ENCODE measurements at places on chromosomes 1 and 21. TPM values are rescaled to one million over a fixed set of nuclear protein-coding genes. Genes with fewer than 3 reads are reported as not detected.

MYBPH gene
- not detected for total RNA-seq

GRCh38 chr1:241167121-241167630, 189.8 kb downstream of the RGS7 start:
- no peaks in the 10 kb centered on the region for H3K36me3 ChIP-seq
- H3K4me3 ChIP-seq: no peak overlapping the region
- DNase-seq: no peak
- no peaks in the 10 kb centered on the region for H3K4me1 ChIP-seq
- no peaks in the 10 kb centered on the region for H3K27me3 ChIP-seq

S100A7A gene
- not detected for total RNA-seq

GLIS1 gene
- 0.16 TPM for total RNA-seq

DNA sequence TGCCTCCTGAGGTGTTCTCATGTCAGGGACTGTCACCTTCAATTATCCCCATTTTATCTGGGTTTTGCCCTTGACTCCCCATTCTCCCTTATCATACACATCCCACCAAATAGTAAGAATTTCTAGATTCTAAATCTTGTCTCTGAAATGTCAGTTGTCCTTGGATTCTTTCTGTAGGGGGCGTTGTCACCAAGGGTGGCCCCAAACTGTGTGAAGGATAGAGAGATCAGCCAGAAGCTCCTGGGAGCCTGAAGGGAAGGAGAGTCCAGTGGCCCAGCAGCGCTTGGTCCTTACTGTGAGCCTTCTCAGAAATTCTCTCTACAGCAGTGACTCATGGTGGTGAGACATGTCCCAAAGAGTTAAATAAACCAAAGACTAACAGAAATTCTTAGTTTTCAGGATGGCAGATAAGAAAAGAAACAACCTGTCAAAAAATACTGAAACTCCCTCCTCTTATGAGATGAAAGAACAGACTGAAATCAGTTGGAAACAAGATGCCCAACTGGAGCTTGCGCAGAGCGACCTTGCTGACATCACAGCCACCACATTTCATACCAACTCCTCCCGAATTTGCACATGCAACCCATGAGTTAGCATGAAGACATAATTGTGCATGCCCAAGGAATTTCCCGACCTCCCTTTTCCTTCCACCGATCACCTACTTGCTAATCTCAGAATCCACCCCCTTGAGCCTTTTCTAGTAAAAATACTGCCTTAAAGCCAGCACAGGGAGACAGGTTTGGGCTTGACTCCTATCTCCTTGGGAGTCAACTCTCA, 109.8 kb downstream of the ELAVL4 start:
- H3K36me3 ChIP-seq: no peaks in the 10 kb centered on the region
- no peak overlapping the region for H3K27ac ChIP-seq
- no peaks in the 10 kb centered on the region for H3K4me1 ChIP-seq
- peaks cover 6% of the 10 kb centered on the region for H3K27me3 ChIP-seq

DNA sequence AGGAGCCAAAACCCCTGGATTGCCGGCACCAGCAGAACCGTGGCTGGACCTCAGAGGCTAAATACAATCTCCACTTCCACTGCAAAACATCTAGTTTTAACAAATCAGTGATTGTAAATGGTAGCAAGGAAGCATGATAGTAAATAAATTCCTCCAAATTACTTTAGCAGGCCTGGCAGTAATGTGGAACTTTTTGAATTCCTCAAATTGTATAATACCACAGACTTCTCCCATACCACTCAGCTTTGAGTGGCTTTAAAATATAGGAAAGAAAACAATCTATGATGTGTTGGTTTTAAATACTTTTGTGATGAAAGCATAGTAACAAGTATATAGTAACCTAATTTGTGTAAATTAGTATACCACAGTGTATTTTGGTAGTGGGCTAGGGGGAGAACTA, 34.1 kb downstream of the NIBAN1 start:
- DNase-seq: no peak
- H3K27me3 ChIP-seq: no peaks in the 10 kb centered on the region
- peaks cover 76% of the 10 kb centered on the region for H3K4me1 ChIP-seq

SPRR2A gene
- not detected for total RNA-seq

UBASH3A gene
- not detected for total RNA-seq

- no peak for DNase-seq
- H3K27ac ChIP-seq: no peak overlapping the region
- peaks cover 87% of the 10 kb centered on the region for H3K27me3 ChIP-seq
- no peaks in the 10 kb centered on the region for H3K4me1 ChIP-seq
These were observed 21.7 kb downstream of the LHX4 start for GRCh38 chr1:180251526-180252305.
